ENCODE measurements at places on chromosomes 2 and 18. TPM values are rescaled to one million over a fixed set of nuclear protein-coding genes. Genes with fewer than 3 reads are reported as not detected.

GPN1 gene
- total RNA-seq = 32.3 TPM

ACADL gene
- total RNA-seq = 22.1 TPM

SERPINB7 gene
- not detected for total RNA-seq

KCNS3 gene
- total RNA-seq = 2.2 TPM

CD207 gene
- total RNA-seq = not detected

PRKAG3 gene
- total RNA-seq = not detected

ADD2 gene
- total RNA-seq = 2.9 TPM

ERICH2 gene
- total RNA-seq = not detected

ALPP gene
- not detected for total RNA-seq

DSG1 gene
- total RNA-seq = not detected

HOXD10 gene
- total RNA-seq = not detected

EVX2 gene
- not detected for total RNA-seq

SUPT7L gene
- total RNA-seq = 18.7 TPM

OBSL1 gene
- total RNA-seq = 37.5 TPM

TOGARAM2 gene
- 3.4 TPM for total RNA-seq

PTPRM gene
- 287 TPM for total RNA-seq

IRS1 gene
- 11.9 TPM for total RNA-seq

ALK gene
- 2.4 TPM for total RNA-seq

CAPN13 gene
- not detected for total RNA-seq

SLC16A14 gene
- 3.3 TPM for total RNA-seq

RALB gene
- 55.8 TPM for total RNA-seq

SLC5A7 gene
- not detected for total RNA-seq

KANSL3 gene
- 43.6 TPM for total RNA-seq

MC4R gene
- total RNA-seq = not detected

CPO gene
- total RNA-seq = 0.44 TPM

SLC39A10 gene
- total RNA-seq = 21.4 TPM

RFX8 gene
- 0.94 TPM for total RNA-seq
